ENCODE measurements at places on chromosomes 1 and 21. TPM values are rescaled to one million over a fixed set of nuclear protein-coding genes. Genes with fewer than 3 reads are reported as not detected.

The ESRRG gene
- not detected for total RNA-seq

The C1orf116 gene
- total RNA-seq = not detected

The CD101 gene
- 1.4 TPM for total RNA-seq

GRCh38 chr1:230200276-230200675 is 133.2 kb downstream of the GALNT2 start:
- H3K27ac ChIP-seq = no peak overlapping the region
- H3K4me3 ChIP-seq = no peak overlapping the region
- no peaks in the 10 kb centered on the region for H3K4me1 ChIP-seq
- no peaks in the 10 kb centered on the region for H3K27me3 ChIP-seq
- no peak for DNase-seq

DNA sequence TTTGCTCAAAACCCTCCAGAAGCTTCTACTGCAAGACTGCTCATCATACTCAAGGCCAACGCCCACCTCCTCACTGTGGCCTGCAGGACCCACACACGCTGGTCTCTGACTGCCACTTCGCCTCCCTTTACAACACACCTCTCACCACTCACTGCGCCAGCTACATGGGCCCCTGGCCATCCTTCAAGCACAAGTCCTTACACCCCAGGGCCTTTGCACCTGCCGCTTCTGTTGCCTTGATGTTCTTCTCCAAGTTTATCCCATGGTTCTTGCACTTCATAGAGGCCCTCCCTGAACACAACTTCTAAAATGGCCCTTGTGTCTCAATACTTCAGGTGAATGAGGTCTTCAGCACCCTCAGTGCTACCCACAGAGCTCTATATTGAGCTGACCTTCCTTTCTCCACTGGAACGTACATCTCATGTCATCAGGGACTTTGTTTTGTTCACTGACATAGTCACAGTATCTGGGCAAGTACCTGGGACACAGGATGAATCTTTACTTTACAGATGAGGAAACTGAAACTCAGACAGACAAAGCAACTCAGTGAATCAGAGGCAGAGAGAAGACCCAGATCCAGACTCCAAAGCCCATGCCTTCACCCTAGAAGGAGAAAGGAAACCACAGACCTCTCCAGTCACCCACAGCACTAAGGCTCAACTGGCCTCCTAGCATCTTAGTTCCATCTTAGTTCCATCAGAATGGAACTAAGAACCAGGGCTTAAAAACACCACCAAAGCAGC is 34.7 kb upstream of the CLSTN1 start:
- H3K36me3 ChIP-seq = peaks cover 11% of the 10 kb centered on the region
- H3K27me3 ChIP-seq = no peaks in the 10 kb centered on the region
- DNase-seq = no peak
- peaks cover 10% of the 10 kb centered on the region for H3K4me1 ChIP-seq

DNA sequence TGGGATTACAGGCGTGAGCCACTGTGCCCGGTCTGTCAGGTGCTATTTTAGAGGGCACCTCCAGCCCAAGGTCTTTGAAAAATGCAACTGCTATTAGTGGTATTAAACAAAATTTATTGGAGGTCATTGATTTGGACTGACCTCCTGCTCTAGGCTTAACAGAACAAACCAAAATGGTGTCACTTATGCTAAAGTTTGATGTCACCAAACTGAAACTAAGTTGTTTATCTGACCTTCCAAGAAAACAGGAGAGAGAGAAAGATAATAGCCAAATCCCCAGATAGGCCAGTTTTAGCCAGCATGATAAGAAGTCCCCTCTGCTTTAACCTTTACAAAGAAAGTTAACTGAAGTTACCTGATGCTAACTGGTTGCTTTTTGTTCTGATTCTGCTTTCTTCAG is 8.1 kb upstream of the INAVA start:
- no peak overlapping the region for H3K27ac ChIP-seq
- peaks cover 62% of the 10 kb centered on the region for H3K27me3 ChIP-seq
- H3K4me1 ChIP-seq = peaks cover 54% of the 10 kb centered on the region
- DNase-seq = no peak
- no peaks in the 10 kb centered on the region for H3K36me3 ChIP-seq

- peaks cover 32% of the 10 kb centered on the region for H3K4me1 ChIP-seq
- peaks cover 5% of the 10 kb centered on the region for H3K27me3 ChIP-seq
- peak; percentile 86 for DNase-seq
Observed at GRCh38 chr1:110780600-110781484, 92.1 kb upstream of the CD53 start.

GRCh38 chr1:220775240-220775853 is 11.4 kb upstream of the MTARC1 start:
- no peaks in the 10 kb centered on the region for H3K36me3 ChIP-seq
- no peak overlapping the region for H3K4me3 ChIP-seq
- H3K27me3 ChIP-seq = peaks cover 11% of the 10 kb centered on the region
- peak; percentile 45 for DNase-seq
- no peak overlapping the region for H3K27ac ChIP-seq

DNA sequence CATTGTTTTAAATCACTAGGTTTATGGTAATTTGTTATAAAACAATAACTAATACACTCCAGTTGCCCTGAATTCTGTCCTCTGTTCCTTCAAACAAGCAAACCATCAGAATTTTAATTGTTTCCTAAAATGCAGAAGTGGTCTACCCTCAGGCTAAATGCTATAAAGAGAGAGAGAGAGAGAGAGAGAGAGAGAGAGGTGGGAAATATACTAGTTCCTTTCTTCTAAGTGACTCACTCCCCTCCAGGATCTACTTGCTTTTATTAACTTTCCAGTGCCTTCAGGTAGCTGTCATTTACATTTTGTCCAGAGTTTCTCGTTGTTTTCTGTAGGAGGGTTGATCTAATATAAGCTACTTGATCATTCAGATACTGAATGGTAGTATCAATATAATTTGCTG is 26.4 kb downstream of the LRRC53 start:
- H3K4me3 ChIP-seq = no peak overlapping the region
- H3K27ac ChIP-seq = no peak overlapping the region

DNA sequence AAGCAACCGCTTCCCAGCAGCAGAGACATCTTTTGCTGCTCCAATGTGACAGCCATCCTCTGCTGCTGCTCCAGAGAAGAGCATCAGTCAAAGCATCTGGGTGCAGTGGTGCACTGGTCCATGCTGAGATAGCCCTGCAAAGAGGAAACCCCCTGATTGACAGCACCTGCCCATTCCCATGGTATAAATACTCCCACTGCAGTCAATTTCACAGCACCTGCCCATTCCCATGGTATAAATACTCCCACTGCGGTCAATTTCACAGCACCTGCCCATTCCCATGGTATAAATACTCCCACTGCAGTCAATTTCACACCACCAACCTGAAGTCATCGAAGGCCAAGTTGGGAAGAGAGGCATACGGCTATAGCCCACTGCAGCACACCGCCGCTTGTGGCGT is 25.5 kb downstream of the FBXO2 start:
- no peak overlapping the region for H3K4me3 ChIP-seq
- peaks cover 12% of the 10 kb centered on the region for H3K27me3 ChIP-seq
- no peak for DNase-seq
- H3K4me1 ChIP-seq = no peaks in the 10 kb centered on the region
- no peak overlapping the region for H3K27ac ChIP-seq
- no peaks in the 10 kb centered on the region for H3K36me3 ChIP-seq

DNA sequence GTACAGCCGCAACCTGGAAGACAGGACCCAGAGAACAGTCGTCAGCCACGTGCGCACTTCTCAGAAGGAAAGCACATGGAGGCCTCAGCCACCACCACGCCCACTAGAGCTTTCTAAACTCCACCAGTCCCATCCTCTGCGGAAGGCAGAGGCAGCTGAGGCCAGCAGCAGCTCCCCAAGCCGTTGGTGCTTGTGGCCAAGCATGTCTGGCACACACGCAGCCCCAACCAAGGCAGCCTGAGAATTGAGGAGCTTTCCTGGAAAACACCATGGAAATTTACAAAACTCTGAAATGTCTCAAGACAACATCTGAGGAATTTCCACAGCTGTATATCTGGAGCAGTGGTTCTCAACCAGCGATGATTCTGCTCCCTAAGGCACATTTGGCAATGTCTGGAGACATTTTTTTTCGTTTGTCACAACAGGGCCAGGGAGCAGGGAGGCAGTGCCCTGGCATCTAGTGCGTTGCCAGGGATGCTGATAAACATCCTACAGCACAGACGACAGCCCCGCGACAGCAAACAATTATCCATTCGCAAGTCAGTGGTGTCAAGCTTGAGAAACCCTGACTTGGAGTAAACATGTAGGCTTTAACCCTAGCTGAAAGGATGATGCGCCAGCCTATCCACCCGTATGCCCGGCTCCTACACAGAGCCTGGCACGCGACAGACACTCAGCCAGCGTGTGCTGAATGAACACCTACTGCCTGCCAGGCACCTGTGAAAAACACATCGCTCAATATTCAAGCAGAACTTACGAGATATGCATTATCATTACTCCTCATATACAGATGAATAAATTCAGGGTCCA is 24.7 kb downstream of the NPHP4 start:
- no peak overlapping the region for H3K27ac ChIP-seq
- no peak overlapping the region for H3K4me3 ChIP-seq
- DNase-seq = no peak
- peaks cover 3% of the 10 kb centered on the region for H3K36me3 ChIP-seq
- H3K27me3 ChIP-seq = no peaks in the 10 kb centered on the region

DNA sequence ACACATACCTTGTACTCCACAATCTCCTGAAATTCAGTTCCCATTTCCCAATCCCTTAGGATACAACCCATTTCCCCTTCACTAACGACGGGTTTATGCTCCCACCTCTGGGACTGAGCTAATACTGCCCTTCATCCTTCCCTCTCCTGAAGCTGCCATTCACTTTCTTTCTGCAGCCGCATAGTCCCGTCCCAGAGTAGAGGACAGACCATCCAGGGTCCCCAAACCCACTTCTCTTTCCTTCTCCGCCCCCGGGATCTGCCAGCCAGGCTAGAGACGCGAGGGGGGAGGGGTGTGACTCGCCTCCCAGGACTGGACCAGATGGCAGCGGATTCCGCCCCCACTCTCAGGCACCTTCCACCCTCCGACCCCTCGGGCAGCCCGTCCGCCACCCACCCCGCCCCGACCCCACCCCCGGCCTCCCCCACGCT is 679 bp downstream of the ABL2 start:
- H3K4me3 ChIP-seq = peak overlapping the region; percentile 86
- peaks cover 19% of the 10 kb centered on the region for H3K4me1 ChIP-seq
- peaks cover 6% of the 10 kb centered on the region for H3K27me3 ChIP-seq
- no peak for DNase-seq
- H3K36me3 ChIP-seq = peaks cover 5% of the 10 kb centered on the region

All from activated CD8-positive, alpha-beta memory T cell treated with anti-CD3 and anti-CD28 coated beads, Interleukin-2, amount 10 ng/mL, durations not matched to agents 7 days and 5 days (primary cell).